Activated T-cell treated with anti-CD3 and anti-CD28 coated beads for 4 hours (primary cell): ENCODE measurements at places on chromosomes 6 and 20.

DNA sequence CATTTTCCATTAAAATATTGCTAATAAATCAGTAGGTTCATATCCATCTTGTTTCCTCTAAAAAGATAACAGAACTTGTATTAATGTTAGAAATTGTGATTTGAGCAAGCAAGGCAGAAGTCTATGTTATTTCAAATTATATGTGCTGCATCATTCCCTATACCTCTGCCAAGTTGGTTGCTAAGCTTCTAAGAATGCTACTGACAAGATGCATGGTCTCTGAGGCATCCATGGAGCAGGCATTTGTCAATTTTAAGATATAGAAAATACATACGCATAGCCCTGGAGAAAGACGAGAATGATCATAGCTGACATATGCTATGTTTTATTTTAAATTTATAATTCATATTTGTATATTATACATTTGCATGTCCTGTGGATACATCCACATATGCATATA, 168.3 kb upstream of the THEMIS start:
- no peak for DNase-seq

- no peak for DNase-seq
Measured at GRCh38 chr20:59603781-59604541, at the start of gene PHACTR3. Gene PHACTR3 (plus strand): TSS chr20:59604540. CDS start chr20:59605015, 475 bp downstream.

- no peak for DNase-seq
Measured at GRCh38 chr6:93447874-93448273, 28.5 kb upstream of the EPHA7 start.

DNA sequence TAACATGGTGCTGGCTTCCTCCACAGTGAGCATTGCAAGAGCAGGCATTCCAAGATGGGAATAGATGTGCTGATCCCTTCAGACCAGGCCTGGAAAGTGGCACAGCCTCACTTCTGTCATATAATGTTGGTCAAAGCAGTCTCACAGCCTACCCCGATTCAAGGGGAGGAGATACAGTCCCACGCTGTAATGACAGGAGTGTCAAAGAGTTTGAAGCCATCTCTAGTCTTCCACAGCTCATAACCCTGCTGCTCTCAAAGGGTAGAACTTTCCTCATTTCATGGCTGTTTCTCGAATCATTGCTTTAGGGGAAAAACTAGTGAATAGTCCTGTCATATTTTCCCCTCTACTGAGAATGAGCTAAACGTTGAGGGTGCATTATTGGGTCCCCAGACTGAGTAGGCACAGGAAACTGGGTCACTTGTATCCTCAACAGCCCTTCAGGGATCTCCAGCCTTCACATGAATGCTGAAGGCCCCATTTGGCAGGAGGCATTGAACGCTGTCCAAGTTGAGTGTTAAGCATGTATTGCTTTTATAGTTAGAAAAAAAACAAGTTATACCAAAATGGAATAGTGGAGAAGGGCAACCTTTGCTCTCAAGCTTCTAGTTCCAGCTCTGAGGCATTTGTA, 27.3 kb downstream of the DTD1 start:
- no peak for DNase-seq

DNA sequence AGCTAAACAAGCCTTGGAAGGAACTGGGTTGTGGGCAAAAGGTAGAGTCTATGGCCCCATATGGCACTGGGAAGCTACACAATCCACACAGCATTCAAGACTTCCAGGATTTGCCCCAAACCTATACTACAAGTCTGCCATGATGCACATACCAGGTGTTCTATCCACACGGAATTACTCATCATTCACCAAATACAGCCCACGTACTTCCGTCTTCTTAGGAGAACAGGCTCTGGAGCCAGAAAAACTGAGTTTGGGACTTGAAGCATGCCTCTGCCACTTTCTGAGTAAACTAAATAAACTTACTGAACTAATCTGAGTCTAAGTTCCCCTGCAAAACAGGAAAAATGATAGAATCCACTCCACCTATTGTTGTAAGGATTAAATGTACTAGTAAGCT, 28.6 kb downstream of the RIMS4 start:
- no peak for DNase-seq

GRCh38 chr6:161152907-161153662, 120.8 kb downstream of the AGPAT4 start:
- DNase-seq = no peak

- DNase-seq = no peak
Measured at GRCh38 chr20:11437611-11438380, 479.9 kb upstream of the BTBD3 start.

DNA sequence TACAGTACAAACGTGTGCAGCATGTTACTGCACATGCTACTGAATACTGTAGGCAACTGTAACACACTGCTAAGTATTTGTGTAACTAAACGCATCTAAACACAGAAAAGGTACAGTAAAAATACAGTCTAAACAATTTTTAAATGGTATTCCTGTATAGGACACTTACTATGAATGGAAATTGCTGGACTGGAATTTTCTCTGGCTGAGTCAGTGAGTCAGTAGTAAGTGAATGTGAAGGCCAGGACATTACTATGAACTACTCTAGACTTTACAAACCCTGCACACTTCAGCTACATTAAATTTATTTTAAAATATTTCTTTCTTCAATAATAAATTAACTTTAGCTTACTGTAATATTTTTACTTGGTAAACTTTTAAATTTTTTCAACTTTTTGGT, 225.0 kb upstream of the TENT5A start:
- no peak for DNase-seq

GRCh38 chr6:10411131-10411970, 3.5 kb downstream of the TFAP2A start:
- no peak for DNase-seq

DNA sequence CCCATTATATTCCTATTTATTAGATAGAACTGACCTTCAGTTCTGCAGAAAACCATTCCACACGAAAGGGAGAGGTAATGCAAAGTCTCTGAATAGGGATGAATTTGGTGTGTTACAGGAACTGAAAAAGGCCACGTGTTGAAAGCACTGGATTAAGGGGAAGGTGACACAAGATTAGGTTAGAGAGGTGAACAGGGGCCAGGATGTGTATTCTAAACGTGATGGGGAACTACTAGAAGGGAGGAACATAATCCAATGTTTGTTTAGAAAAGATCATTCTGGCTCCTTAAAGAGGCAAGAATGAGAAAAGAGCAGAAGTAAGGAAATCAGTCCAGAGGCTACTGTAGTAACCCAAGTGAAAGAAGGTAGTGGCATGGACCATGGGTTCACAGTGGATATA, 6.3 kb upstream of the ZKSCAN8 start:
- no peak for DNase-seq

DNA sequence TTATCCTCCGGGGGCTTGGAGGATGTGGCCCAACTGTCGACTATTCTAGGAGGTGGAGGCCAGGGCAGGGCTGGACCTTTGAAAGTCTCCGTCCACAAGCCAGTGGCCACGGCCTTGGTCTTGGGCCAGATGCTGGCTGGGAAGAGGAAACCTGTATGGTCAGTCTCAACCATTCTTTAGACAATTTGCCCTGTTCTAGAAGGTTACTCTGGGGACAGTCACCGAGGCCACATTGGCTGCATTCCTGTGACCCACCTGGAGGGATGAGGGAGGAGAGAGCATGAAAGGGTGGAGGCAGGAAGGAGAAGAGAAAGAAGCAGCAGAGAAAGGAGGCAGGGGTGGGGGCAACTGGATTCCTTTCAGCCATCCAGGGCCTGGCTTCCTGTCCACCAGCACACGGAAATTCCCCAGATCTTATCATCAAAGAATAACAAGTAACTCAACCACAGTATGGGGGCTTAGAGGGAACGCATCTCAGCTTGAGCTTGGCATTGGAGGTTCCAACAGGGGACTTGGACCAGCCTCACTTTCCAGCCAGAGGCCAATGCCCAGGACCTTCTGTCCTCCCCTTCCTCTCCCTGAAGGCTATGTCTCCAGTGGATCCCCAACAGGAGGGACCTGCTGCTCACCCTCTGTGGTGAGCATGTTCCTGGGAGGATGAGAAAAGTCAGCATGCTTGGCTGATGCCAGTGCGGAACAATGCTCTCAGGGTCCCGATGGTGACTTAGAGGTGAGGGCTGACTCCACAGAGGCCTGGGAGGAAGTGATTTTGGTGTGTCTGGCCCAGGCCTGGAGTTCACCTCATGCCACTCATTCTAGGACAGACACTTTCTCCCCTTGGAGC, 30.4 kb downstream of the TGM2 start:
- DNase-seq = no peak

DNA sequence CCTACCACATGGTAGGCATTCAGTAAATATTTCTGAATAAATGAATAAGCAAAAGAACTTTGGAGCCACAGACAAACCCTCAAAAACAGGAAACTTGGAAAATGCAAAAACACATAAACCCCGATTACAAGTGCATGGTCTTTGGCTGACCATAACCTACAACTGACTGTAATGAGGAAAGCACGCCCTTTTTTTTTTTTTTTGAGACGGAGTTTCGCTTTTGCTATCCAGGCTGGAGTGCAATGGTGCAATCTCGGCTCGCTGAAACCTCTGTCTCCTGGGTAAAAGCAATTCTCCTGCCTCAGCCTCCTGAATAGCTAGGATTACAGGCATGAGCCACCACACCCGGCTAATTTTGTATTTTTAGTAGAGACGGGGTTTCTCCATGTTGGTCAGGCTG, 11.9 kb upstream of the LATS1 start:
- no peak for DNase-seq

DNA sequence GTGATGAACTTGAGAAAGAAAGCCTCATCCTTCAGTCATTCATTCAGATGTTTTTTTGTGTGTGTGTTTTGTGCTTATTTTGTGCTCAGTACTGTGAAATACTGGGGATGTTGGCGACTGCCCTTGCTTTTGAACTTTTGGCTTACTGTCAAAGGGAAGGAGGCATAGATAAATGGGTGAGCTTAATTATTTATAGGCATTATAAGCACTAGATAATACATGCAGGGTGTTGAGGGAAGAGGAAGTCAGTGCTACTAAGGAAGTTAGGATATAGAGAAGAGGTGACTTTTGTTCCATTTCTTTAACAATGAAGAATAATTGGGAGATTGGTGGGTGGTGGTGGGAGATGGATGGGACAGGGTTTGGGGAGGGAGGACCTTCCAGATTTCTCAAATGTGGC, 23.6 kb downstream of the XRN2 start:
- no peak for DNase-seq

DNA sequence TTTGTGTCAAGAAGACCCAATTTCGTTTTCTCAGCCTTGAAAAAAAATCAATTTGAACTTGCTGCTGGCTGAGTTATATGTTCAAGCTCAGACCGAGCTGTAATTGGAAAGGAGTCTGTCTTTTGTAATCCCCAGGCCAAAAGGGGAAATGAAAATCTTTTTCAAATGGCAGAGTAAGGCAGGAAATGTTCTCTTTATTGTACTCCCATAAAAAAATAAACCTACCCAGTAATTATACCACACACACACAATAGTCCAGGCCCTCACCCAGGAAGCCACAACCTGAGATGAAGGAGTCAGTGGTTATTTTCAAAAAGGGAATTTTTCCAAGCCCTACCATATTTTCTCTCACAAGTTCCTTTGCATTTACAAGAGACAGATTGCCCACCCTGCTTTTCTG, 45.3 kb downstream of the CLIC5 start:
- DNase-seq = no peak

DNA sequence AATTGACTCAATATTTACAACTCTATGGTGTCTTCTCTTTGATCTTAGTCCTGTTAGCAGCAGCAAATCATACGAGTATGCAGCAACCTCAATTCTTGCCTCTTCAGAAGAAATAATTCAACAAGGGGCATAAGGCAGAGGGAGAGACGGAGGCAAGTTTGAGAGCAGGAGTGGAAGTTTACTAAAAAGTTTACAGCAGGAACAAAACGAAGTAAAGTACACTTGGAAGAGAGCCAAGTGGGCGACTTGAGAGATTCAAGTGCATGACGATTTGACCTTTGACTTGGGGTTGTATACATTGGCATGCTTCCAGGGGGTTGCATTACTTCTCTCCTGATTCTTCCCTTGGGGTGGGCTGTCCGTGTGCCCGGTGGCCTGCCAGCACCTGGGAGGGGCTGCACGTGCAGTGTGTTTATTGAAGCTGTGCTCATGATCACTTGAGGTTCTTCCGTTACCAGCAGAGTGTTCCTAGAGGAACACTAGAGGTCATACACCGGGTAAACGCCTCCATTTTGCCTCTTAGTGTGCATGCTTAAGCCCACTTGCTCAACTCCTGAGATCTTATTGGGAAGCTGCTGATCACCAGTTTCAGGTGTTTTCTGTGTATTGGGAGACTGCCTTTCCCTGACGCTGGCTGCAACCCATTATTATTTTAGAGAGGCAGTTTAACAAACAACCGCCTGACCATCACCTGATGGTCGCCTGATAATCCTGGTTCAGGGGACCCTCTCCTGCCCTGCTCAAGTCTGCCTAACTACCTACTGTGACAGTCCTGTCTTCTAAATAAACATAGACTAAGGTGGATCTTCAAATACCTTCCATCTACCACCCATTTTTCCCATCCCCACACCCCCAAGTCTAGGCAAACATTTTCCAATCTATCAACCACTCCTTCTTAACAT, 172.4 kb upstream of the MYLIP start:
- no peak for DNase-seq

- no peak for DNase-seq
Measured at GRCh38 chr6:10434235-10434634, 19.4 kb upstream of the TFAP2A start.

- DNase-seq = no peak
Measured at GRCh38 chr20:2485661-2486060, 15.1 kb upstream of the SNRPB start.

- DNase-seq = no peak
Measured at GRCh38 chr20:57439432-57439831, 48.2 kb downstream of the RBM38 start.

GRCh38 chr20:61254881-61255626, 3.0 kb downstream of the CDH4 start:
- no peak for DNase-seq

- no peak for DNase-seq
Measured at GRCh38 chr20:56574531-56575142, 41.6 kb downstream of the FAM209B start.

DNA sequence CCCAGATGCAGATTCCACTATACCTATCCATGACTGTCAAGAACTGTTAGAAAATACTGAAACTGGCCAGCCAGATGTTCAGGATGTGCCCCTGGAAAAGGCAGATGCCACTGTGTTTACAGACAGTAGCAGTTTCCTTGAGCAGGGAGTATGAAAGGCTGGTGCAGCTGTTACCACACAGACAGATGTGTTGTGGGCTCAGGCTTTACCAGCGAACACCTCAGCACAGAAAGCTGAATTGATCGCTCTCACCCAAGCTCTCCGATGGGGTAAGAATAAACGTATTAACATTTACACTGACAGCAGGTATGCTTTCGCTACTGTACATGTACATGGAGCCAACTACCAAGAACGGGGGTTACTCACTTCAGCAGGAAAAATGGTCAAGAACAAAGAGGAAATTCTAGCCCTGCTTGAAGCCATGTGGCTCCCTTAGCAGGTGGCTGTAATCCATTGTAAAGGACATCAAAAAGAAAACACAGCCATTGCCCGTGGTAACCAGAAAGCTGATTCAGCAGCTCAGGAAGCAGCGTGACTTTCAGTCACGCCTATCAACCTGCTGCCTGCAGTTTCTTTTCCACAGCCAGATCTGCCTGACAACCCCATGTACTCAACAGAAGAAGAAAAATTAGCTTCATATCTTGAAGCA, 459.7 kb upstream of the HTR1E start:
- no peak for DNase-seq

GRCh38 chr6:8392569-8392968, 42.8 kb downstream of the SLC35B3 start:
- no peak for DNase-seq
